ENCODE measurements at places on chromosomes 16 and 17.
A peak's percentile ranks its signal among the peaks of the same experiment; 100 is the strongest.

GRCh38 chr16:86959091-86959651 lies 358.0 kb downstream of the C16orf95 start:
- no peak for DNase-seq

- DNase-seq: peak; percentile 100
Measured at GRCh38 chr16:3457434-3458252, 14.2 kb downstream of the NAA60 start.

DNA sequence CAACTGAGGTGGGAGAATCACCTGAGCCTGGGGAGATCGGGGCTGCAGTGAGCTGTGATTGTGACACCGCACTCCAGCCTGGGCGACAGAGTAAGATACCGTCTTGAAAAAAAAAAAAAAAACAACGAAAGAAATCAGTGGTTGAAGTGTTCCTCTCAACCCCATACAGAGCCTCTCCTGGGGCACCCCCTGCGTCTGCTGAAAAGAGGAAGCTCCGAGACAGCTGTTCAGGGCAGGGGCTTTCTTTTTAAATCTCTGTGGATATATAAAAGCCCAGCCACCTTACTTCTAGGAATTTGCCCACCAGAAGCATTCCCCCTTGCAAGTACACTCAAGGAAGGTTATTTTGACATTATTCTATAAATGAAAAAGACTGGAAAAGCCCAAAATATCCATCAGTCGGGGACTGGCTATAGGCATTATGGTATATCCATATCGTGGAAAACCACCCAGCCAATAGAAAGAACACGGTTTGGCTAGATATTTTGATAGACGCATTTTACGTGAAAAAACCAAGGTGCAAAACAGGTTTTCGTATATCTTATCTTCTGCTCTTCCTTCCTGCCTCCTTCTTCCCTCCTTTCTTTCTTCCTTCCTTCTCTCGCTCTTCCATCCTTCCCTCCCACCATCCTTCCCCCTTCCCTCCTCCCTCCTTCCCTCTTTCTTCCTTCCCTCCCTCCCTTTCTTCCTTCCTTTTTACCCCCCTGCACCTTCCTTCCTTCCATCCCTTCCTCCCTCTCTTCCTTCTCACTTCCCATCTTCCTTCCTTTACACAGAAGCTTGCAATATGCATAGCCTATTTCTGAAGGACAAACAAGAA lies 9.2 kb upstream of the CCL22 start:
- no peak for DNase-seq

- peak; percentile 91 for DNase-seq
Measured at GRCh38 chr16:30956601-30957455, 726 bp upstream of the SETD1A start.

DNA sequence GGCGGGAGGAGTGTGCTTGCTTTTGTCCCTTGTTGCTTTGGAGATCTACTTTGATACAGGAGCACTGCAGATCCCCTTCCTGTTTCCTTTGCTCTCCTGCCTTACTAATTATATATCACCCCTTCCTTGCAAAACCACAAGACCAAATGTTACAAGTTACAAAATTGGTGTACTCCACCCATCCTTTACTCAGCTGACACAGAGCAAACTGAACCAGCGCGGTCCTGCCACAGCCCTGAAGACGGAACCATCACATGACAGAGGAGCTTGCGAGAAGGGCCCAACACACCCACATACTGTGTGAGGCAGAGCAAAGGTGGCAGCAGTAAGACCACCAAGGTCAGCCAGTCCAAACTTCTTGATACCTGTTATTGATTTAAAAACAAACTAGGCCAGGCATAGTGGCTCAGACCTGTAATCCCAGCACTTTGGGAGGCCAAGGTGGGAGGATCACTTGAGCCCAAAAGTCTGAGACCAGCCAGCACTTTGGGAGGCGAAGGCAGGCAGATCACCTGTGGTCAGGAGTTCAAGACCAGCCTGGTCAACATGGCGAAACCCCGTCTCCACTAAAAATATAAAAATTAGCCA lies 33.2 kb downstream of the CYTH1 start:
- DNase-seq: no peak

GRCh38 chr16:17333229-17333628 lies 137.5 kb downstream of the XYLT1 start:
- no peak for DNase-seq

DNA sequence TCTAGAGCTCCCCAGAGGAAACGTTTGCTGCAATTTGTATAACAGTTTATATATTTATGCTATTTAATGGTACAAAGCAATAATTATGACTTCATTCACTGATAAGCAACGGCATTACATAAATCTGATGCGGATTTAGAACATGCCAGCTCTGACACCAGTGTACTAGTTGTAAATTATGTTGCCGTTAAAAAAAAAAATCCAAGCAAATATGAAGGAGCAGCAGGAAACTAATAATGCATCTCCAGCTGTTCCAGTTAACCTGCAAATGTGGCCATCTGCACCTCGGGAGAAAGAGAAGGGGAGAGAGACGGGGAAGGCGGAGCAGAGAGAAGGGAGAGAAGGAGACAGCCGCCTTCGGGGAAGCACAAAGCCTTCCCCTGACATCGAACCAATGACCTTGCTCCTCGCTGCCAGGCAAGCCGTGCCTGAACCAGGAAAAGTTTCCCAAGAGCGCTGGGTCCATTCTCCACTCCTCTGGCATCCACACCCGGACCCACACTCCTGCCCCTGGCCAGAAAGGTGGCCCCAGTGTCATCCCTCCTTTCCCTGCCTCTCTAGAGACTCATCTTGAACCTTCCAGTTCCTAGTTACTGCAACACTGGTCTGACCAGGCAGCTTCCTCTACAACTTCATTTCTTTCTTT lies 174.8 kb downstream of the C16orf78 start:
- DNase-seq: no peak

GRCh38 chr17:15454346-15454745 lies 13.1 kb downstream of the CDRT4 start:
- DNase-seq: no peak

DNA sequence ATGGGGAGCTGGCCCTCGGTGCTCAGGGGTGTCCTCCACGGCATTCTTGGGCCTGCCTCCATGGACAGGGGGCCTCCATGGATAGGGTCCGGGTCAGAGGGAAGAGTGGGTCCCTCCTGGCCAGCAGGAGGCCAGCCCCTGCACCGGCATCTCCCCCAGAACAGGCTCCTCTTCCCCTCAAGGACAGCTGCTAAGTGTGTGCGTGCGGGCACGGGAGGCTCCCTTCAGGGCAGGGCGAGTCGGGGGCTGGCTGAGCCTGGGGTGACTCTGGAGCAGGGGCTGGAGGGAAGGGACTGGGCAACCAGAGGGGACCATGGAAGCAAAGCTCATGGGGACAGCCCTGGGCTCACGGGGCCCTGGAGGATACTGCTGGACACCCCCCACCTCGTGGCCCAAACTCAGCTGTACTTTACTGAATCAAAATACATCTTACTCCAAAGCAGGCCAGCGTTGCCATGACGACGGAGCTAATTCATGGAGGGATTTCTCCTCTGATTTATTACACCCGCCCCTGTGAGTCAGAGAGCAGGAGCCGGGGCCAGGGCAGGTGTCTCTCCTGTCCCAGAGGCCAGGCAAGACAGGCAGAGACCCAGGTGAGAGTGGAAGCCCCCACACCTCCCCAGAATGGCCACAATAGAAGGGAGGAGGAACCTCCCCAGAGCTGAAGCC lies 2.1 kb downstream of the CASKIN1 start:
- DNase-seq: peak; percentile 45

DNA sequence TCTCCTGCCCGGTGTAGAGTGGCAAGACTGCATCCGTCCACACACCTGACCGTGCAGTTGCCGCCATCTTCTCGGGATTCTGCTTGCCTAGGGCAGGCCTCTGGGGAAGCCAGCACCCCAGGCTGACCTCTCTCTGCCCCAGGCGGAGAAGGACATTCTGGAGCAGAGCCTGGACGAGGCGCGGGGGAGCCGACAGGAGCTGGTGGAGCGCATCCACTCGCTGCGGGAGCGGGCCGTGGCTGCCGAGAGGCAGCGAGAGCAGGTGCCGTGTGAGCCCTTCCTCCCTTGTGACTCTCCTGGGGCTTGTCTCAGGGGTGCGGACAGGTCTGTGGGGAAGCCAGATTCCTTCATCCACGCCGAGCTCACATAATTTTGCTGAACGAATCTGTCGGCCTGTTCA lies 19.8 kb downstream of the CARD14 start:
- DNase-seq: no peak

GRCh38 chr17:73957564-73957963 lies 245.9 kb upstream of the RPL38 start:
- no peak for DNase-seq

- no peak for DNase-seq
Measured at GRCh38 chr17:32311028-32311536, 30.9 kb downstream of the C17orf75 start.

- DNase-seq: peak; percentile 65
Measured at GRCh38 chr17:78241277-78242023, 10.0 kb downstream of the TMEM235 start.

DNA sequence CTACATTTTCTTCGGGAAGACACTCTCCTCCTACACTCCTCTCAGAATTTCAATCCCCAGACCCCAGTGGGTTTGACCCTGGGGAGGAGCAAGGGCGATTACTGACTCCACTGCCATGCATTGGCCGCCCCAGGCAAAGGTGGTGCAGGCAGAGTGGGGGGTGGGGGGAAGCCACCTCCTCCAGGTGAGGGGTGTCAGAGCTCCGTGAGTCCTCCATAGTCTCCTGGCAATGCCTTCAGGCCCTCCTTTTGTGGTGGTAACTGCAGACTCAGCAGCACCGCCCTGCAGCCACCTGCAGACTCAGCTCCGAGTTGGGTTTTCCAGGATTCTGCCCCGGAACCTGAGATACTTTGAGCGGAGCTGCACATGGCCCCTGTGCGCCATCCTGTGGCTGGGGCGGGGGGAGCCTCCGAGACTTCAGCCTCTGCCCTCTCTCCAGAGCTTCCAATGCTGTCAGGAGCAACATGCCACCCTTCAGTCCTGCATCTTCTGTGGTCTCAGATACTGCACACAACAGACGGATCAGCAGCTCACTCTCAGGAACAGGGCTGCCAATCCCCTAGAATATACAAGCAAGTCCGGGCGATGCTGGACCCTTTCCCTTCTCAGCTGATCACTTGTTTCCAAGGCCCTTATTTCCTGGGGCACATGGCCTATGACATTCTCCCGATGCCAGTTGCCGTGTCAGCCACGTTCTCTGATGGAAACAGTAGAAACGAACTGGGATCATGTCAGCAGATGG lies 2.4 kb upstream of the SLC47A2 start:
- DNase-seq: no peak

GRCh38 chr16:48129926-48130325 lies 25.9 kb downstream of the ABCC12 start:
- DNase-seq: no peak

- peak; percentile 70 for DNase-seq
Measured at GRCh38 chr16:57627184-57627871, 1.1 kb upstream of the ADGRG1 start.

DNA sequence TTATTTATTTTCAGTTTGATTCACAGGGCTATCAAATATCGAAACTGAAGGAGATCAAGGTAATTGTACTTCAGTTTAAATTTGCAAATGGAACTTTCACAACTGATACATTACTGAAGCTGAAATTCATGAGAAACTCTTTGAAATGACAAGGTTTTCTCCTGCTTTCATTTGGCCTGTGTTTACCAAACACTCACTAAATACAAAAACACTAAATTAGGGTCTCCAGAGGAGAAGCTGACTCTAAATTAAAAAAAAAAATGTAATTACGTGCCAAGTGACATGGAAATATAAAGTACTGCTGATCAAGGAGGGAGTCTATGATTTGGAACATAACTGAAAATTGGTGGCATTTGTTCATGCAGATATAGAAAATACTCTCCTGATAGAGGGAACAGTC lies 205.8 kb downstream of the CDH11 start:
- DNase-seq: no peak

GRCh38 chr16:56073508-56073907 lies 117.8 kb upstream of the GNAO1 start:
- DNase-seq: no peak

- no peak for DNase-seq
Measured at GRCh38 chr17:32928586-32929535, 908 bp downstream of the TMEM98 start.

DNA sequence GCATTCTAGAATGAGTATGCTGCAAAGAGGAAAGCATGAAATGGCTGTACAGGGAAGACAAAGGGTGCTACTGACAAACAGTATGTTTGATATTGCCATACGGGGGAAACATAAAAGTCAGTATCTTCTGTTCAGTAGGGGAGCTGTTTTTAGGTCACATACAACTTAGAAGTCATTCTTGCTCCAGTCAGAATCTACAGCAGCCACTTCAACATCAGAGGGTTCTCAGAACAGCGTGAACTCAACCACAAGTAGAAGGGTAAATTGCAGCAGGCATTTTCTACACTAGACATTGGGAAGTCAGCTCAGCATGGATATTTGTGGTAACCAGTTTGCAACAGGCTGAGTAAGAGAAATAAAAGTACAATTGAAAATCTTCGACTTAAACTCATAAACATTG lies 1241.8 kb upstream of the GOT2 start:
- DNase-seq: no peak

DNA sequence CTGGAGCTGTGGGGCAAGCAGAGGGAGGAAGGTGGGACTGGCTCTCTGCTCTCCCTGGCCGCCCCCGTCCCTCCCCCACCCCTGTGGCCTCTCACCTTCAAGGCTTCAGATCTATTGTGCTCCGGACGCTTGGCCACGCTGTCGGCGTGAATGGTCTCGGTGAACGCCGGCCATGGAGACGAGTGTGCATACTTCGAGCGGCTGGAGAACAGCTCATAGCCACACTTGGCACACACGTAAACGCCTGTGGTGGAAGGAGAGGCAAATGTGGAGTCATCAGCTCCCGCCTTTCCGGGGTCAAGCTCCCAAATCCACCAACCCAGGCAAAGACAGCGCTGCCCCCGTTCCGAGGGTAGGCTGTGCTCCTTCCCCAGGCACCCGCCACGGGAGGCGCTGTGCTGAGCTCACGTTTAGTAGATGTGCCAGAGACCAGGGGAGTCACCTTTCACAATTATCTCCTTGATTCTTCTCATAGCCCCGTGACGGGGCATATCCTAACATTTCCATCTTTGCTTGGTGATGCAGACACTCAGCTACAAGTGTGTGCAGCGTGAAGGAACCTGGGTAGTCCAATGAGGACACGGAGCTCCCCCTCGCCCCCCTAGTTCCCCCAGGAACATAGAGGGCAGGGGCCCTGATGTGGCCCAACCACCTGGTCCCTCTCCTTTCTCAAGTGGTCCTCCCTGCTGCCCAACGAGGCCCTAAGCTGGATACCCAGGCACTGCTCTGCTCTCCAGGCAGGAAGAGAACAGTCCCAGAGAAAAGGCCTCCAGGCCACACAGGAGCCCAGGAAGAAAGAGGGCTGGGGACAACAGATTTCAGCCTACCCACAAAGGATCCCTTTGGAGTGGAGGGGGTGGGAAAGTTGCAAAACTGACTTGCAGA lies 1.6 kb downstream of the MSRB1 start:
- DNase-seq: no peak

GRCh38 chr17:37446027-37446426 lies 39.3 kb downstream of the TADA2A start:
- DNase-seq: no peak

GRCh38 chr17:29461483-29462206 lies 71.5 kb downstream of the TAOK1 start:
- no peak for DNase-seq
